ENCODE measurements at places on chromosomes 1 and 21. TPM values are rescaled to one million over a fixed set of nuclear protein-coding genes. Genes with fewer than 3 reads are reported as not detected.

MROH9 gene
- total RNA-seq = not detected

PHC2 gene
- total RNA-seq = 43.9 TPM

TMEM125 gene
- 15.6 TPM for total RNA-seq

KMO gene
- total RNA-seq = not detected

NPPA gene
- not detected for total RNA-seq

ERI3 gene
- total RNA-seq = 92.1 TPM

SLFNL1 gene
- not detected for total RNA-seq

- DNase-seq = peak; percentile 96
Observed at GRCh38 chr1:157490467-157491165, 61.7 kb downstream of the FCRL5 start.

DNA sequence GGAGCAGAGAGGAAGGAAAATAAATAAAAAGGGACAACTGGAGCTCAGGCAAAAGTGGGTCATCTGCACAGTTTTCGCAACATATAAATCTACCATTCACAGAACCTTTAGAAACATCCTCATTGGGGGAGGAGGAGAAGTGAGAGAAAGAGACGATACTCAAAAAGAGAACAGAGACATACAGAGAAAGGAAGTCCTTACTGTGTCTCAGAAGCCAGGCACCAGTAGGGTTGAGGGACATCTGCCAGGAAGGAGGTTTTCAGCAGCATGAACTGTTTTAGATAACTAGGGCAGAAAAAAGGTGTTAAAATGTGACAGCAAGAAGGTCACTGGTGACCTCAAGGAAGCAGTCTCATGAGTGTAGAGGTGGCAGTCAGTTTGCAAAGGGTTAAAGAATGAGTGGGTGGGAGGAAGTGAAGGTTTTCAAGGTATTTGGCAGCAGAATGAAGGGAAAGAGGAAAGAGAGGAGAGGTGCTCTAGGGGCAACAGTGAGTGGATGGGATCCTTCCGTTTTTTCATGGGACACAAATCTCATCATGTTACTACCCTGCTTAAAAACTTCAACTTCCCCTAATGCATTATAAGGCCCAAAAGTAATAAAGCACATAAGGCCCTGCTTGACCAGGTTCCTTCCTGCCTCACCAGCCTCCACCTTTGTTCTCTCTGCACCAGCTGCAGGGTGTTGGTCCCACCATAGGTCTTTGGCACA lies 9.5 kb downstream of the JAK1 start:
- DNase-seq = no peak

- no peak for DNase-seq
Observed at GRCh38 chr1:219058891-219059820, 114.5 kb upstream of the LYPLAL1 start.

- peak; percentile 75 for DNase-seq
Observed at GRCh38 chr1:61980561-61980960, 214.1 kb upstream of the L1TD1 start.

DNA sequence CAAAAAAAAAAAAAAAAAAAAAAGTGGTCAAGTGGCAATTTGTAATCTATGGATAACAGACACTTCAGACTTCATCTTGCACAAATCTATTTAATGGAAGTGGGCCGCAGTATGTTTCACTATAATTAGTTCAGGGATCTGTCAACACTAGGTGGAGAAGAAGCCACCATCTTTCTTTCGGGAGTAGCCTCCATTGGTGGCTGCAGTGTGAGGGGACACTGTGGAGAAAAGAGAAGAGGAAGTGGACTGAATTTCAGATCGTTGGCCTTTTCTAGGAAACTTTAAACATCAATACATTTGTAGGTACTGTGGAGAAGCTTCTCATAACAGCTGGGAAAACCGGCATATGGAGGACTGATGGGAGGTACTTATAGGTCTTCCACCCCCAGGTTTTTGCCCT lies 8.0 kb upstream of the ELAPOR1 start:
- no peak for DNase-seq

DNA sequence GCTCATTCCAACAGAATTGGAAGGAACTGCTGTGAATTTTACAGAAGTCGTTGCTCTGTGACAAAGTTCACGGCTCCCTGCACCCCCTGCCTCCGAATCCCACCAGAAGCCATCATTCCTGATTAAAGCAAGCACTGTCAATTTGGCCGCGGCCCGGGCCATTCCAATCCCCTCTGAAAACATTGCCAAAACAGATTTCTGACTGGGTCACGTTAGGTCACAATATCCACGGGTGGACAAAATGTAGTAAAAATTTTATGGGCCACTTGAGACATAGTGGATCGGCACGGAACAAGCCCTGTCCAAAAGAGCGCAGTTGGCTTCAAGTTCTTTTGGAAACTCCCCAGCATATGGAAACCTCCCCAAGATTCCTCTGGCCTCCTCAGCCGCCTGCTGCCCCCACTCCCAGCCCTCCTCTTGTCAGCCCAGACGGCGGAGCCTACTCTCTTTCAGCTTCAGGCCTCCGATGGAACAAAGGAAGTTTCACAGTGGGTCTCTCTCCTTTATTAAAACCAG lies 67.2 kb upstream of the IFNAR2 start:
- DNase-seq = no peak

DNA sequence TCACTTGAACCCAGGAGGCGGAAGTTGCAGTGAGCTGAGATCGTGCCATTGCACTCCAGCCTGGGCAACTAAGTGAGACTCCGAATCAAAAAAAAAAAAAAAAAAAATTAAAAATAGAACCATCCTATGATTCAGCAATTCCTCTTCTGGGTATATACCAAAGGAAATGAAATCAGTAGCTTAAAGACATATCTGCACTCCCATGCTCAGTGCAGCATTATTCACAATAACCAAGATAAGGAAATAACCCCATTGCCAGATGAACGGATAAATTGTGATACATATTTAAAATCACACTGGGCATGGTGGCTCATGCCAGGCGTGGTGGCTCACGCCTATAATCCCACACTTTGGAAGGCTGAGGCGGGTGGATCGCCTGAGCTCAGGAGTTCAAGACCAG lies 23.8 kb downstream of the ALDH9A1 start:
- no peak for DNase-seq

GRCh38 chr1:6317098-6317760 lies 56.3 kb upstream of the GPR153 start:
- DNase-seq = no peak

- peak; percentile 93 for DNase-seq
Observed at GRCh38 chr1:59971464-59971911, 44.9 kb upstream of the CYP2J2 start.

GRCh38 chr1:91846007-91846638 lies 39.8 kb downstream of the TGFBR3 start:
- DNase-seq = no peak

DNA sequence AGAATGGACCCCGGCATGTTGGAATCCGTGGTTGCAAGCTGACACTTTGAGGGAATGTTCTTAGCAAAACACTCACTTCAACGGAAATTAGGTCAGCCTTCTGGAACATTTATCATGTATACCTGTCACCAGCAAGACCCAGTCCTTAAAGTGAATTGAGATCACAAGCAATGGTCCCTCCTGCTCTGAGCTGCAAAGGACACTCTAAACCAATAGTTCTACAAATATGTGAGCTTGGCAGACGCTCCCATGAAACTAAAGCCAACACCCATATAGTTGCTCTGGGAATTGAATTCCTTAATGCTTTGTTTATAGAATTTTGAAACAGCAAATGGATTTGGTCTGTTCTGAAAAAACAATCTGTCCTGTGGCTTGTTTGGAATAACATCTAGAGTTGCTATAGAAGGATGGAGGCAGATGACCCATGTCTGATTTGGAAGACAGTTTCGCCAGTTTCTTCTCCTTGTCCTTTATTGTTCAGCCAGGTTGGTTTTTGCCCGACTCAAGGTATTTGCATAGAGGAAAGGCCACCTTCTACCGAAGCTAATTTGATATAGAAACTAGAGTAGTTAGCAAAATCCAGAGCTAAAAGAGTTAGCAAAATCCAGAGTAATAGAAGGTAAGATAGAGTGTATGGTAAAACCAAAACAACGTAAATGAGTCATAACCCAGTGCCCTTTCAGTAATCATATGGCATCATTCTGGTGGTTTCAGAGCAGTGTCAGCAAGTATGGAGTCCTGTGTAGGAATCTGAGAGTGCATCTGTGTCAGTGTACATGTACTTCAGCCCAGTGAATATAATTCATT lies 236.2 kb downstream of the NFIA start:
- DNase-seq = no peak

DNA sequence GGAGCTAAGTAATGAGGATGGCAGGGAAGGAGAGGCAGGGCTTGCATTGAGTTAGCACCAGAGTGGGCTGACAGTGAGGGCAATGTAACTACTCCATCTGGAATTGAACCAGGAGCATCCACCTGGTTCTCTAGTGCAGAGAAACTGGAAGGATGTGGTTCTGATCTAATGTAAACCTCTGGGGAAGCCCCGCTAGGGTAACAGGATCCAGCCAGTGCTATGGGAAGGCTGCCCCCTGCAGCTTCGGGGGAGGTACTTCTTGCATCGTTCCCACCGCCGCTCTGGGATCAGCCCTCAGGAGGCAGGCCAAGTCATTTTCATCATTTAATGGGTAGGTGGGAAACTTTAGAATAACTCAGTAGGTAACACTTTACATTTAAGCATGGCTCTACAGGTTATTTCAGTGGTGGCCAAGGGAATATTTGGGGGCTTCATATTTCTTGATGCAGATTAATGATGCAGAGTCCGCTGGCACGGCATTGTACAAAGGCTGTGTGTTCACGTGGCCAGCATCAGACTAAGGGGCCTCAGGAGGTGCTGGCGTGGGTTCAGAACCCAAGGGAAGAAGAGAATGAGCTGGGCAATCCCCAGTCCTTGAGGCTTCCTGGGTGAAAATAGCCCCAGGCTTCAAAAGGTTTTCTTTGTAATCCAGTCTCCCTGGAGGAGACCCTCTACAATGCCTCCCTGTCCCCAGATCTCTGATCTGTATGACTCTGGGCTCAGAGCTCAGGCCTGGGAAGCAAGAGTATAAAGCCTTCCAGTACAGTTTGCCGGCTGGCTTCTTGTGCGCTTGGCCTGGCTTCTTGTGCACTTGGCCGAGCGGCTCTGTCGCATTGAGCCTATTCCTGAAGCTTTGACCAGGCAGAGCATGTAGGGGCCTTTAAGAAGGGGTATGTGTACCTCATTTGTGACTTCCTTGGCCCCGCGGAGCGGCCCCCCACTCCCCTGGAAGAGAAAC lies 26.4 kb upstream of the KAZN start:
- peak; percentile 88 for DNase-seq

DNA sequence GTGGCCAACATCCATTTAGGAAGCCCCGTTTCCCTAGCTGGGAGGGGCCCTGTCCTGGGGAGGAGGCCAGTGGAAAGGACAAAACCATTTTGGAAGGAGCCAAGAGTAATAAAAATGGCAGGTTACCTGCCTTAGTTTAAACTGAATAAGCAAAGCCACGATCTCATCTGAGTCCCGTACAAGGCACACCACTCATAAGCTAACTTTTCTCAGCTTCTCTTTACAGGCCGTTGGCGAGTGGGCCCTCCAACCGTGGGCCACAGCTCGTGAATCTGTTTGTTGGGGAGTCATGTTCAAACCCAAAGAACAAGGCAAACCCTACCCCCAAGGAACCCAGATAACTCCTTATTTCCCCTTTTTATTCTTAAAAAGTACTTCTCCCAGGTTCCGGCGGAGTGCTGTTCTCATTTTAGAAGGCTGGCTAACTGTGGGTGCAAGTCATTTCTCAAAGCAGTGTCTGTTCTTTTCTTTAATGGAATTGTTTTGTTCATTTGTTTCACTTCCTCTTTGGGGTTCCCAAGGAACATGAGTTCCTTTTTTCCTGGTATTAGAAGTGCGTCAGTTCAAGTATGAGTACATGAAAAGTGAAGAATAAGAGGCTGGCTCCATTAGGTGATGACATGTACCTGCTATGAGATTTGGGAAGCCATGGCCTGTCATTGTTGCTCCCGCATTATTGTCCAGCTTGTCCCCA lies 89.0 kb downstream of the PSMG1 start:
- DNase-seq = no peak

DNA sequence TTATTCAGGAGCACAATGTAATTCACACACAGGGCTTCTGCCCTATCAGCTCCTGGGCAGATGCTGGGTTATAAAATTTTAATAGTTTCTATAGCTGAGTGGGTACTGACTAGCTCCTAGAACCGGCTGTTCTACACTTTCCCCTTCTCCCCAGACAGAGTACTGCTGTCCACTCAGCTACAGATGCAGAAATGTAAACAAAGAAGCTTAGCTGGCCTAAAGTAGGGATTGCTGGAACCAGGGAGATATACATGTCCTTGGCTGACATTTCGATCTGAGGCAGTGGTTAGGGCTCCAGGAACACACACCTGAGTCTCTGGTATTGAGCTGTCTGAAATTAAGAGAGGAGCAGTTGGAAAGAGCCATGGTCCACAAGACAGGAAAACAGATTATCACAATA lies 211.5 kb upstream of the USP24 start:
- DNase-seq = no peak

GRCh38 chr1:194161591-194161990 lies 975.2 kb upstream of the B3GALT2 start:
- no peak for DNase-seq

DNA sequence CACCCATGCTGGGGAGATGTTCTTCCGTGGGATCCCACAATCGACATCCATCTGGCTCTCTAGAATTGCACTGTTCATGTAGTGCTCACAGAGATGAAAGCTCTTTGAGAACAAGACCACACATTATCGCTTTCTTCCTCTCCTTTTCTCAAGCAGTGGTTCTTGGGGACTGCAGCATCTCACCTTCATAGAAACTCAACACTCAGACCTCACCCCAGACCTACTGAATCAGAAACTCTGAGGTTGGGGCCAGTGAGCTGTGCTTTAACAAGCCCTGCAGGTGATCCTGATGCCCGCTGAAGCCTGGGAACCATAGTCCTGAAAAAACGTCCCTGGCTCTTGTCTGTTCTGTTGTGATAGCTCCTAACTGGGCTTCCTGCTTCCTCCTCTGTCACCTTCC lies 251.3 kb upstream of the FGGY start:
- no peak for DNase-seq

DNA sequence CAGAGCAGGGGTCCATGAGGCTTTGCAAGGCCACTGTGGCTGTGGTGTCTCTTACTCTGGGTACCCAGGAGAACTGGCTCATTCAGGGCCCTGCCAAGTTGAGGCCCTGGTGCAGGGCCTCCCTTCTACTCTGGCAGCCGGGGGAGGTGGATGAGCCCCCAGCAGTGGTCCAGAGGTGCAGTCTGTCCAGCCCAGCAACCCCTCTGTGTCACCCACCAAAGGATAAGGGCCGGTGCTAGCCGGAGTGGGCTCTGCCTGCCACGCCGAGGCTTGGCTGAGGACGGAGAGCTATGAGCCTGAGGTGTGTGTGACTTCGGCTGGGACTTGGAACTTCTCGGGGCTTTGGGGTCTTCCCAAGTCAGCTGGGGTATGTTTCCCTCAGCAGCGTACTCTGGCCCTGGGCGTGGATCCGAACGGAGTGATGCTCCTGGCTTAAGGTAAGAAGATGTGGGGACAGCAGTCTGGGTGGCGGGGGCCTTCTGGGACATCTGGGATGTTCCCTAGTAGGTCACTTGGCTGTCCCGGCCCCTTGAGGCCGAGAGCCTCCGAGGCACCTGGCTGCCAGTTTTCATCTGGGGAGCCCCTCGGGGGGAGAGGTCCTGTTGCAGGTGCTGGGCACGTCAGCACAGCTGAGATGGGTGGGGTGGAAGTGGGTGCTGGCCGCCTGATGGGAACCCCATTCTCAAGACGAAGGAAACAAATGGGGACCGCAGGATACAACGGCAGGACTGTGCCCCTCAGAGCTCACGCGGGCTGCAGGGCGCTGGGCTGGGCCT lies 25.9 kb downstream of the RUNX3 start:
- DNase-seq = no peak

- DNase-seq = peak; percentile 89
Observed at GRCh38 chr1:179867493-179868330, 9.9 kb downstream of the TOR1AIP2 start.
